ENCODE measurements at places on chromosomes 2 and 18. TPM values are rescaled to one million over a fixed set of nuclear protein-coding genes. Genes with fewer than 3 reads are reported as not detected.

Gene IL1A
- not detected for total RNA-seq

DNA sequence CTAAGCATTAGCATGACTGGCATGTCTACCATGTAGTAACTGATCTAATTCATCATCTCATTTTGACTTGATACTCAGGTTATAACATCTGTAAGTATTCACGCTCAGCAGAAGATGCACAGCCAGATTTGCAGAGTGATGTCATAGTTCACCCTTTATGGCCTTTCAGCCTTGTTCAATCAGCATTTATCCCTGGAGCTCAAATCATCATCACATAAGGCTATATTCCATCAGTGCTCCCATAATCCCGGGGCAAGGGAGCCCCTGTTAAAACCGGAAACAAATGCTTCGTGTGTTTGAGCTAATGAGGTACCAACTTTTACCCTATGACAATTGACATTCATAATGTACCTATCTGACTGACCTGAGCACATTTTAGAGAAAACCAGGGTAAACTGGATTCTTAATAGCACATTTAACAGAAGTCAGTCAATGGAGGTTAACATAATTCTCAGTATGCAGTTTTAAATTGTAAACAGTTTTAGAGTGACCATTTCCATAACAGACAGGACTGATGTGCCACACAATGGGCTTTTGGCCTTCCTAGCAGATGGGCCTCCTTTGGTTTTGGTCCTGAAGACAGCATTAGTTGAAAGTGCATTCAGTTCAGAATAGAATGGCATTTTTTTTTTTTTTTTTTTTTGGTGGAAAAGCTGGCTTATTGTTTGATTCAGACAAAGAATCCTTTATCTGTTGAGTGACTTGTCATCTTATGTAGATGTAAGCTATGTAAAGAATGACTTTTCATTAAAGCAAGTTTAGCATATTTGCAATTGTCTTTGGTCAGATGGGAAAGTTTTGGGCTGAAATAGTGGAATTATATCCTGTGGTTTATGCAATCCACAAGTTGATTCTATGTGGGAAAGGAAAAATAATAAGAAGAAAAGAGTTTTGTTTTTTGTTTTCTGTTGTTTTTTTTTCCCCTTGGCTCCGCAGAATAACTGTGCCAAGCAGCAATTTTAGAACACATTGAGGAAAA is 866.0 kb upstream of the ACVR2A start:
- H3K36me3 ChIP-seq = no peaks in the 10 kb centered on the region
- no peaks in the 10 kb centered on the region for H3K27me3 ChIP-seq
- H3K4me3 ChIP-seq = no peak overlapping the region
- peaks cover 21% of the 10 kb centered on the region for H3K4me1 ChIP-seq

Gene MYO1B
- total RNA-seq = 246 TPM

DNA sequence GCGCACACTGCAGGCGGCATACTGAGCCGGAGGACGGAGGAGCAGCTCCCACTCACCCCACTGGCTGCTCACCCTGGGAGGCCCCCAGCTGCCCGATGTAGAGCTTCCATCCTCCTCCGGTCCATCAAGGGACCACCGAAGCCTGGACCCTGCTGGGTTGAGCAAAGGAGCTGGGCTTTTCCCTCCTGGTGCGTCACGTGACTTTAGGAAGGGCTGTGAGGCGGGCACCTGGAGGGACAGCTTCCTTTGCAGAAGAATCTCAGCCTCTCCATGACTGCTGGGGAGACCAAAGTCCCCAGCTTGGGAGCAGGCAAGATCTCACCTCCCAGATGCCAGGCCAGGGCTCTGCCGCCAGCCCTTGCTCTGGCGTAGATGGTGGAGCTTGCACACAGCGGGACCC is 102.7 kb downstream of the TWIST2 start:
- H3K4me3 ChIP-seq = no peak overlapping the region
- no peaks in the 10 kb centered on the region for H3K36me3 ChIP-seq
- no peaks in the 10 kb centered on the region for H3K27me3 ChIP-seq

All from osteoblast (primary cell).